ENCODE measurements at places on chromosomes 7 and 10. TPM values are rescaled to one million over a fixed set of nuclear protein-coding genes. Genes with fewer than 3 reads are reported as not detected.

- H3K27ac ChIP-seq = no peak overlapping the region
- no peaks in the 10 kb centered on the region for H3K27me3 ChIP-seq
- no peaks in the 10 kb centered on the region for H3K36me3 ChIP-seq
- no peak overlapping the region for H3K4me3 ChIP-seq
- DNase-seq = no peak
- no peaks in the 10 kb centered on the region for H3K4me1 ChIP-seq
Observed at GRCh38 chr7:40680657-40681056, 545.9 kb downstream of the SUGCT start.

NPC1L1 gene
- total RNA-seq = 0.10 TPM

DNA sequence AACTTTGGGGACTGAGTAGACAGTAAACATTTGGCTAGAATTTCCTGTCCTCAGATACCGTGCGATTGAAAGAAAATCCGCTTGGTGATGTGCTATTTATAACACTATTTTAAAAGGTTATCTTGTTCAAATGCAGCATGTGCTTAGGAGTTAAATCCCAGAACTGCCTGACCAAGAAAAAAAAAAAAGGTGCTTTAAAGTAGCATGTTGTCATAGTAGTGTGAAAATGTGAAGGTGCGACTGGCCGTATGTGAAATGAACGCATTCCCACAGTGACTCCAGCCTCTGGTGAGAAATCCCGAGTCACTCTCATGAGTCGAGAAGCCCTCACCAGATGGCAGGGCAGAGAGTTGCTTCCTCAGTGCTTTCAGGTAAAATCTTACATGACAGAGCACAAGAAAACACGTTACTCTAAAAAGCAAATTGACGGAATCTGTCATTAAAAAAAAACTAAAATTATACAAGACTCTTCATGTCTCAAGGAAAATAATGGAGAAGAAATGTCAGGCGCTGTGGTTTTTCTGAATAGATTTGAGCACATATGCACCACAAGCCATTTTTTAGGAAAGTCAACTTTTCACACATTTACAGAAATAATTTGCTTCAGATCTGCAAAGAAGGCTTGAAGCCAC lies 18.4 kb upstream of the KLF6 start:
- no peaks in the 10 kb centered on the region for H3K27me3 ChIP-seq
- peaks cover 64% of the 10 kb centered on the region for H3K4me1 ChIP-seq
- H3K27ac ChIP-seq = peak overlapping the region; percentile 99
- no peak for DNase-seq
- no peaks in the 10 kb centered on the region for H3K36me3 ChIP-seq

GRCh38 chr10:119135513-119135881 lies 30.0 kb downstream of the SFXN4 start:
- H3K4me1 ChIP-seq = peaks cover 37% of the 10 kb centered on the region
- H3K27me3 ChIP-seq = no peaks in the 10 kb centered on the region
- H3K36me3 ChIP-seq = peaks cover 22% of the 10 kb centered on the region
- peak; percentile 10 for DNase-seq
- H3K4me3 ChIP-seq = peak overlapping the region; percentile 21

GRCh38 chr10:130606001-130606405 lies 469.8 kb downstream of the GLRX3 start:
- H3K4me1 ChIP-seq = no peaks in the 10 kb centered on the region
- no peak overlapping the region for H3K27ac ChIP-seq
- no peaks in the 10 kb centered on the region for H3K27me3 ChIP-seq
- DNase-seq = no peak
- H3K36me3 ChIP-seq = no peaks in the 10 kb centered on the region
- no peak overlapping the region for H3K4me3 ChIP-seq

UTF1 gene
- not detected for total RNA-seq

DNA sequence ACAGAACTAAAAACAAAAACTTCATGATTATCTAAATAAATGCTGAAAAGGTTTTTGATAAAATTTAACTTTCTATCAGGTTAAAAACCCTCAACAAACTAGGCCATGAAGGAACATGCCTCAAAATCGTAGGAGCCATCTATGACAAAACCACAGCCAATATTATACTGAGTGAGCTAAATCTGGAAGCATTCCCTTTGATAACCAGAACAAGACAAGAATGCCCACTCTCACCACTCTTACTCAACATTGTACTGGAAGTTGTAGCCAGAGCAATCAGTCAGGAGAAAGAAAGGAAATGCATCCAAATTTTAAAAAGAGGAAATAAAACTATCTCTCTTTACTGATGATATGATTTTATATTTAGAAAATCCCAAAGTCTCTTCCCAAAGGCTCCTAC lies 228.7 kb downstream of the CHRM2 start:
- H3K36me3 ChIP-seq = no peaks in the 10 kb centered on the region
- no peak overlapping the region for H3K4me3 ChIP-seq
- no peaks in the 10 kb centered on the region for H3K4me1 ChIP-seq
- no peak for DNase-seq

DNA sequence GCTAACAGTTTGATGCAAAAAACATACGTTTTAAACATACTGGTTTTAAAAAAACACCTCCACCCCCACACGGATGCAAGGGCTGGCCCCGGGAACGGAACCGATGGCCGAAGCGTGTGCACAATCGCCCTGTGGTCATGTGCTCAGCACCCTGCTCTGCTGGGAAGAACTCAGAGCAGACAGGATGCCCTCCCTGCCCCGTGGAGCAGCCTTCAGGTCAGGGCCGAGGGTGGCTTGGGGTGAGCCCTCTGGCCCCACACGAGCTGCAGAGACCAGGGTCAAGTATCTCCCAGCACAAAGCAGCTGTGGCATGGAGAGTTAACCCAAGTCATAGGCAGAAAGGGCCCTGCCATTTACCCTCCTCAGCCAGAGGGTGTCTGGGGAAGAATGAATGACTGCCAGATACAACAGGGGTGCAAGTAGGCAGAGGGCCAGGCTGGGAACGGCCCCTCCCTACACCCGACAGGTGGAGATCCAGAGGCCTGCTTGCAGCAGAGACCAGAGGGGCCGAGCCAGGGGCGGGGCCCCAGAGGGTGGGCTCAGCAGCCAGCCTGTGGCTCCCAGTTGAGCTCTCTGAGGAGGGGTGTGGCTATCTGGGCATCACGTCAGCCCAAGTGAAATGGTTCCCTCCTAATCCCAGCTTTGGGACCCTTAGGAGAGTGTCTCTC lies 56.8 kb downstream of the ZRANB1 start:
- no peak overlapping the region for H3K4me3 ChIP-seq
- H3K36me3 ChIP-seq = no peaks in the 10 kb centered on the region
- H3K27me3 ChIP-seq = no peaks in the 10 kb centered on the region
- H3K27ac ChIP-seq = no peak overlapping the region
- H3K4me1 ChIP-seq = no peaks in the 10 kb centered on the region

LIPJ gene
- not detected for total RNA-seq

- no peaks in the 10 kb centered on the region for H3K4me1 ChIP-seq
- H3K36me3 ChIP-seq = no peaks in the 10 kb centered on the region
- peaks cover 4% of the 10 kb centered on the region for H3K27me3 ChIP-seq
Observed at GRCh38 chr10:48649349-48649944, 35.2 kb upstream of the WDFY4 start.

GRCh38 chr7:148527717-148528168 lies 62.8 kb upstream of the C7orf33 start:
- DNase-seq = peak; percentile 75
- no peak overlapping the region for H3K4me3 ChIP-seq
- H3K36me3 ChIP-seq = no peaks in the 10 kb centered on the region
- H3K4me1 ChIP-seq = no peaks in the 10 kb centered on the region

RAPGEF5 gene
- not detected for total RNA-seq
